ENCODE measurements at places on chromosomes 3 and 15.

- no peak for DNase-seq
Observed at GRCh38 chr3:159675285-159675684, 313.4 kb upstream of the IL12A start.

GRCh38 chr3:188877381-188877780, 294.4 kb upstream of the TPRG1 start:
- DNase-seq, result no peak

DNA sequence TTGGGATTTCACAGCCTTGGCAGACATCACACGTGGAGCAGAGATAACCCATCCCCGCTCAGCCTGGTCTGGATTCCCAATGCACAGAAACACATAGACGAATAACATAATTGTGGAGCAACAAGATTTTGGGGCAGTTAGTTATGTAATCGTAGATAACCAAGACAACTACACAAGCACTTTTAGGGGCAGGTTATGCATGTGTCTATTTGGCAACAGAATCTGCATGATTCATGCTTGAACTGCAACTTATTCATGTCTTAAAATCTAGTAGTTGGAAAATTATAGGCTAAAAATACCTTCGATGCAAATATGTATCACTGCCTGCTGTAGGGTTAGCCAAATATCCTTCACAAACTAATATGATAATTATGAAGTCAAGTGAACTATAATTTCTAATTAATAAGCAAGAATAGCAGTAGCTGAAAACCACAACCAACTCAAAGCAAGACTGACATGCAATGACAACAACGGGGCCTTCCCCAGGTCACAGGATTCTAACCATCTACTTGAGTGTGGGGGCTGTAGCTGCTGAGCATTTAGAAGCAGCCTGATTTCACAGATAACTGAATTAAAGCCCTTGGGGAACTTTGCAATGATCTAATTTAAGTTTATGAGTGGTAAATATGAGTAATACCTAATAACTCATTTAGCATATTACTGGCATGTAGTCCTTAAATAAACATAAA, 31.1 kb downstream of the DGKG start:
- DNase-seq, result no peak

DNA sequence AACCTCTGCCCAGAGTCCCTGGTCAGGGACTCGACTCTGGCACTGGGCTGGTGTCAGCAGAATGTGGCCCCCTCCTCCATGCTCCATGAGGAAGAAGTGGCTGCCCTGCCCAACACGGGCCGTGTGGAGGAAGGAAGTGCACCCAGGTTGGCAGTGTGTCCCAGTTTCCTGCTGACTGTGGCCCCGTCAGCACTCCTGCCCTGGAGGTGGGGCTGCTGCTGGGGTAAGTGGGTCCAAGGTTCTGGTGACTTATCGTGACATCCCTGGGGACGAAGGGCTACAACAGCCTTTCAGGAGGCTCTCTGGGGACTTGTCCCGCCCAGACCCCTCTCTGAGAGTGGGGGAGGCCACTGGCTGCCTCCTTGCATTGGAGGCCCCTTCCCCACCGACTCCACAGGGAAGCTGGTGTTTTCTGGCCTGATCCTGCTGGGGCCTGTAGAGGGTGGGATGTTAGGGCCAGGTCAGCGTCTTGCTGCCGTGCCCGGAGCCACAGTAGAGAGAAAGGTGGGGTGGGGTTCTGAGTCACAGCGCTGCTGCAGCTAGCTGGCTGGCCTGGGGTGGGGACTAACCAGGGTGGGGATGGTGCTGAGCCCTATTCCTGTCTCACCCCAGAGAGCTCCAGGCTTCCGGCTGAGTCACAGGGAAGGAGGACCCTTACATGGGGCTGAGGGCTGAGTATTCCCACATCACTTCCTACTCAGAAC, 10.5 kb downstream of the SEMA4B start:
- DNase-seq, result no peak

- no peak for DNase-seq
Observed at GRCh38 chr3:133007601-133008000, 30.6 kb upstream of the TMEM108 start.

DNA sequence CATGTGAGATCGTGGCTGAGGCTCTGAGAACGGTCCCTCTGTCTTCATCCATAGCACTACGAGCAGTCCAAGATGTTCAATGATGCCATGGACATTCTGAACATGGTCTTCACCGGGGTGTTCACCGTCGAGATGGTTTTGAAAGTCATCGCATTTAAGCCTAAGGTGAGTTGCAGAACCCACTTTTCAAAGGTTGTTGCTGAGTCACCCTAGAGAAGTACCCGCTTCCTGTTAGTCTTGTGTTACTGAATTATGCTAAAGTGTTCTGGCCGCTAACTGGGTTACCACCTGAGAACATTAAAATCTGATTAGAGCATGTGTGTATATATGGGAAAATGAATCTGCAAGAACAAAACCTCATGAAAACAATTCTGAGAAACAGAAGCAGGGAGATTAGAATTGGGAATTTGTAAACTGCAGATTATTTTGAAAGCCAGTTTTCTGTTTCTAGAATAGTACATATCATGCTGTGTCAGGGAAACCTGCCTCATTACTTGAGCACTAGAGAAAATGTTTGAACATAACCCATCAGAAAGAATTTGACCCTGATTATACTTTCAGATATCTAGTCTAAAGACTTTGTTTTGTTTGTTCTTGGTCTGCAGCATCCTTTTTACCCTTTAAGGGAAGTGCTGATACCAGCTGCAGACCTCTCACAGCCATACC, 92.6 kb downstream of the CHDH start:
- DNase-seq, result no peak

DNA sequence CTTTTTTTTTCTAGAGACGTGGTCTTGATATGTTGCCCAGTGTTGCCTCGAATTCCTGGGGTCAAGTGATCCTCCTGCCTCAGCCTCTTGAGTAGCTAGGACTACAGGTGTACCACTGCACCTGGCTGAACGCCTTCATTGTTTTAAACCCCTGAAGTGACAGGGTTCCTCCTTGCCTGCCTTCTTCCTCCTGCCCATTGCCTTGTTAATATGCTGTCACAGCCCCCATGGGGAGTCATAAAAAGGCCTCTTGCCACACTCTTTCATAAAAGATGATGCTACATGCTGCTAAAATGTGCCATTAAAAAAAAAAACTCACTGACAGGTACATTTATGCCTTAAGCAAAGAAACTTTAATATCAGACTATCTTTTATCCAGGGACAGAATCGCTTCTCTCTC, 116.8 kb upstream of the SKOR1 start:
- no peak for DNase-seq

DNA sequence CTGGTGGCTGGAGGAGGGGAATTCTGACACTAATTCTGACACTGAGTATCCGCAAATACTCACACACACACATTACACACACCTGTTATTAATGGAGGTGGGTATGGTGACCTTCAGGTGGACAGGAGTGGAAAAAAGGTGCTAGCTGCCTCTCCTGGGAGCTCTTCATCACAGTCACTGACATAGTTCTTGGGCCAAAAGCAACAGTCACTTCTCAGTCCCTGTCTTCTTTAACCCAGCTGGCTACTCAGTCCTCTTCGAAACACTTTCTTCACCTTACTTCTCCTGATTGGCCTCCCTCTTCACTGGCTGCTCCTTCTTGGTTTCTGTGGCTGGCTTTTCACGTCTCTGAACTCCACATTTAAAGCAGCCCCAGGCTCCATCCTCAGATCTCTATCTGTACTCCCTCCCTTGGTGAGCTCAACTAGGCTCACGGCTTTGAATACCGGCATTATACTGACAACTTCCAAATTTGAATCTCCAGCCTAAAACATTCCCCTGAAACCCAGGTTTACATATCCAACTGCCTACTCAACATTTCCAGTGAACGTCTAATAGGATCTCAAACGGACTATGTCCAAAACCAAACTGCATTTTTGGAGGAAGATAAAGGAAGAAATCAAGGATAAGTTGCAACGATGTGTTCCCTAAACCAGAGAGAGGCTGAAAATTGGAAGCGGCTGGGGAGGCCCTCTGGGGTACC, 53.2 kb upstream of the HEG1 start:
- no peak for DNase-seq

- DNase-seq, result no peak
Observed at GRCh38 chr3:136192831-136193230, 3.3 kb downstream of the MSL2 start.

DNA sequence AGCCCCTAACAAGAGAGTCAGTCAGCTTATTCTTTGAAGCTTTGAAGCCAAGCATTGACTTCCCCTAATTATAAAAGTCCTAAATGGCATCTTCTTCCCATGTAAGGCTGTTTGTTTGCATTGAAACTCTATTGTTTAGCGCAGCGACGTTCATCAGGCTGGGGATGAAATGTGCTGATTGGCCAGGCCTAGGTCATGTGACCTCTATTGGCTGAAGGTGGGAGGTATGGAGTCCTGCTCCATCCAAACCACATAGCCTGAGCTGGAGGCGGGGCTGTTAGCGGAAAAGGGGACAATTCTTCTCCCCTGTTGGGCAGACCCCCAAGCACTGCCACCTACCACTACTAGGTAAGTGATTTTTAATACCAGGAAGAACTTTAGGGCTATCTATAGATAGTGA, 145.3 kb upstream of the PRR23C start:
- no peak for DNase-seq

- DNase-seq, result no peak
Observed at GRCh38 chr3:71238355-71238757, 345.2 kb downstream of the FOXP1 start.

GRCh38 chr15:80491163-80491847, 87.1 kb downstream of the ARNT2 start:
- DNase-seq, result no peak

- peak; percentile 35 for DNase-seq
Observed at GRCh38 chr15:40266828-40267304, 16.0 kb downstream of the ANKRD63 start.

- DNase-seq, result no peak
Observed at GRCh38 chr3:122975163-122975923, 52.2 kb downstream of the SEMA5B start.

DNA sequence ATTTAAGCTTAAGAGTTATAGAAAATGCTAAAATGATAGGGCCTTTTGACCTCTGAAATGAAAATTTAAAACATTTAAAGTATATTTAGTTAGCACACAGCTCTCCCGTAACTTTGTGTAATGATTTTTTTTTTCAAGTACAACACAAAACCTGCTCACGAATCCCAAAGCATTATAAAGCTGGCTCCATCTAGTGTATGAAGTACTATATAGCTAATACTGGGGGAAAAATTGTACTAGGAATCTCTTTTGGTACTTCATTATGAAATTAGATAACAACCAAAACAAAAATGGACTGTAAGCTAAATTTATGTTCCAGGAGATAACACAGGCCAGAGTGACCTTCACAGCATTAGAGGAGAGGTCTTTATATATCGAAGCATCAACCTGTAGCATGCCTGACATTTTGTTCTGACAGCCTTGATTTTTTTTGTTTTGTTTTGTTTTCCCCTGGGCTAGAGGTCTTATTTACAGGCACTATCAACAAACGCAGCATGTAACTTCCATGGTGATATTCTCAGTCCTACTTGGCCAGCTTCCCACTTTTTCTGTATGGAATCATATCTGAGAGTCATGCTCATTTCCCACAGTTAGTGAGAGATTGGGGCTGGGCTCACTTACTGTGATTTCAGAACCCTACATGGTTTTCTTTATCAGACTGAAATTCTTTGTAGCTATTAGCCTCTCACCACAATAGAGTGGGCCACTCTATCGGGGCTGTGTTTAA, 116.3 kb downstream of the MITF start:
- no peak for DNase-seq

DNA sequence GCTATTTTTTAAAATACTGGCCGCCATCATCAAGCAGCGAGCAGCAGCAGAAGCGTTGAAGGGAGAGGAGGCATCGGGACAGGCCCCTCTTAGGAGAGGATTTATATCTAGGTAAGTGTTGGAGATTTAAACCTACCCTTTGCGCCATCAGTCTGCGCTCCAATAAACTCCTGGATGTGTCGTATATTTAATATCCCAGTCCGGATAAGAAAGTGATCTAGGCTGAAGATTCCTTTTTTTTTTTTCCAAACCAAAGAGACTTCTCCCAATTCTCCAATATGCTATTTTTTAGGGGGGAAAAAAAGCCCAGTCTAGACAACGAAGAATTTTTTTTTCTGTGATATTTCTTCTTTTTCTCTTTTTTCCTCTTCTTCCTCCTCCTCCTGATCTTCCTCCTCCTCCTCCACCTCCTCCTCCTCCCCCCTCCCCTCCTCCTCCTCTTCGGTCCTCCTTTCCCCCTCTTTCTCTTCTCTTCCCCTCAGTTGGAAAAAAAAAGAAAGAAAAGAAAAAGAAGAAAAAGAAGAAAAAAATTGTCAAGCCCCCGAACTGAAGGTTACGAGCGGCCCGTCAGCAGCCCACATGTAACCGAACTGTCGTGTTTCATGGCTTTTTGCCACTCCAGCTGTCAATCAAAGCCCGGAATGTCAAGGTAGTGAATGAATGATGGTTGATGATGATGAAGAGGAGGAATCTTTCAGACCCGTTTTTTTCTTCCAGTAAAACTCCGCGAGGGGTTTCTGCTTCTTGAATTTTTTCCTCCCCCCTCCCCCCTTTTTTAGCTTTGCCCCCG, 835 bp downstream of the MEIS2 start:
- DNase-seq, result no peak

DNA sequence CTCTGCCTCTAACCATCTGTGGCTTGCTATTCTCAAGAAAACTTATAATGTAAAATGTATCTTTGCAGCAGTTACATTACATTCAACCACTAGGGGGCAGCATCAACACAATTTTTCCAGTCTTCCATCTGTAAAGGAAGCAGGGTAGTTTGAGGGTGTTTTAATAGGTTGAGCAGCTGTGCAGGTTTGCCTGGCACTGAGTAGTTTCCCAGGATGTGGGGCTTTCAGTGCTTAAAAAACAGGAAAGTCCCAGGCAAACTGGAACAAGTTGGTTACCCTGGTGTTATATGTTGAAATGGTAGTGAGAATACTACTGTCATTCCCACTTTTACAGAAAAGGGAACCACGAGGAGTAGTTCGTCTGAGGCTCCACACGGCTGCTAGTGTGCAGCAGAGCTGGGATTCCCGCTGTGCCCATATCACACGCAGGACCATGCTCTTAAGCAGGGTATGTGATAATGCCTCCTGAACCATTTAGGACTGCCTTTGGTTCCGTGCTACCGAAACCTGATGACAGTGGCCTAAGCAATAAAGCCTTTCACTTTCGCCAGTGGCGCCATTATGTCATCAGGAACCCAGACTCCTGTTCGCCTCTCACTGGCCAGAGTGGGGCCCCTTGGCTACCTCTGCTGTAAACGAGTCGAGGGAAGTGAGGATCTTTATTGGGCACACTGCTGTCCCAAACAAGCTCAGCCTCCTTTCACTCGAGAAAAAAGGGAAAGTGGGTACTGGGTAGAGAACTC, 64.7 kb upstream of the ZBTB38 start:
- DNase-seq, result no peak

- no peak for DNase-seq
Observed at GRCh38 chr3:4986175-4986781, 7.0 kb downstream of the BHLHE40 start.

DNA sequence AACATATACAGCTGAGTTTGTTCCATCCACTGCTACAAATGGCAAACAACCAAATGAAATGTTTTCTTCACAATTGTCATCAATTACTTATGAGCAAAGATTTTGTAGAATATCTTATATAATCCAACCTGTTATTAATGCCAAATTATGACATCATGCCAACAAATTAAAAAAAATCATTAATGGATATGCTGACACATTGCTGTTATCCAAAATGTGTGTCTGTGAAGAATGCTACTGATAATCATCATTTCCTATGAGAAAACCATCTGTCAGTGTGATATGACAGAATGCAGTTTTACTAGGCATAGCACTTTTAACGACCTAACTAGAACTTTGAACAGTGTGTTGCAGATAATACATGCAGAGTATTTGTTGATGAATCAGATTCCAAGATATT, 556.5 kb upstream of the KCNMB2 start:
- DNase-seq, result no peak
